ENCODE measurements at places on chromosomes 6 and 20. TPM values are rescaled to one million over a fixed set of nuclear protein-coding genes. Genes with fewer than 3 reads are reported as not detected.
A peak's percentile ranks its signal among the peaks of the same experiment; 100 is the strongest.

GRCh38 chr6:106536357-106536756 lies 92.9 kb downstream of the RTN4IP1 start:
- DNase-seq = no peak

Gene OR2H2
- not detected for total RNA-seq

DNA sequence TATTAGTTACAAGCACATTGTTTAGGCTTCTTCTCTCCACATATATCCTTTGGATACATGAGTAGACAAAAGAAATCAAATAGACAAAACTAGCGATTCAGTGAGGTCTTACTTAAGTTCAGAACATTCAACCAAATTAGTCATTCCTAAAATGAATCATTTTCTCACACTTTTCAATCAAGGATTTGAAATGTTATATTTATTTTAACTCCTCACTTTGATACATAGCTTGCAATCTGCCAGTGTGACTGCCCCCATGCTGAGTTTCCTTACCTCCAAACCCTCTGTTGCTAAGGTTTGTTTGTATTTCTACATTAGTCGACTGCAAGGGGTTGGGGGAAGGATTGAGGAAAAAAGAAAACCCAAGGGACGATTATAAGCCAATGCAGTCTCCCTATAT lies 3.5 kb upstream of the MOXD1 start:
- peak; percentile 64 for DNase-seq

- no peak for DNase-seq
Observed at GRCh38 chr6:5138995-5139827, 54.1 kb downstream of the PPP1R3G start.

- DNase-seq = peak; percentile 11
Observed at GRCh38 chr6:2209226-2209809, 36.1 kb downstream of the GMDS start.

Gene HLA-DPB1
- 9.2 TPM for total RNA-seq

DNA sequence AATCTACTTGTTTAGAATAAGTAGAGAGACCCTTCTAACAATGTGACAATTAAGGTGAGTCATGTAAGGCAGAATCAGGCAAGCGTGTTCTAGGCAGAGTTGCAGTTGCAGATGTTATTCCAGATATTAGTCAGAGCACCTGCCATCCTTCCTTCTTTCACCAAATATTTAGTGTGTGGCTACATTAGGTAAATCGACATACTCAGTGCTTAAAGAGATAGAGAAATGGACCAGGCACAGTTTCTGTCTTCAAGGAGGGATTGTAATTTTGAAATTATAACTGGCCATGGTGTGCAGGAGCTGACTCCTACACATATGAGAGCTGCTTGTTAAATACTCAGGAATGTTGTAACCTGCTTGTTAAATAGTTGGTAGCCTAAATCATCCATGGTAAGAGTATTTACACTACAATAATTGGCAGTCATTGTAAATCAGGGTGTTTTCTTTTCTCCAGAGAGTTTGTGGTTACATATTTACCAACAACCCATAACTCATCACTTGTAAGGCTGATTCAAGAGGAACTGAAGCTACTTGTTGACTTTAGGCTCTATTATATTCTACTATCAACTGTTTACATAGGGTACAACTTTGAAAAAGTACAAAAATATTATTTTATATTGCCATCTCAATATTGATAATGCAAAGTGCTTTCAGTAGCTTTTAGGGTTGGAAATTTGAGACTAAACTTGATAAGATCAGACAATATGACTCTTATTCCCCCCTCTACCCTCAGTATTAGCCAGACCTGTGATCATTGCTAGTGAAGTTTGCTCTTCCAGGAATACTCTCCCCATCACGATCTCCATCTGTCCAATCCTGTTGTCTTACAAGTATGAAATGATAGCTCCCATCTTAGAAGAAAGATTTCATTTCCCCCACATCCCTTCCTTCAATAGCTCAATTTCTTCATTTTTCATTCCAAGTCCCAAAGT lies 607.1 kb downstream of the COL12A1 start:
- no peak for DNase-seq

Gene PSORS1C2
- total RNA-seq = not detected

All from MG63 (cell line).